Aorta (tissue), 5 donors: ENCODE measurements at places on chromosomes 11 and 22. TPM values are rescaled to one million over a fixed set of nuclear protein-coding genes. Genes with fewer than 3 reads are reported as not detected.
A peak's percentile ranks its signal among the peaks of the same experiment; 100 is the strongest.

DNA sequence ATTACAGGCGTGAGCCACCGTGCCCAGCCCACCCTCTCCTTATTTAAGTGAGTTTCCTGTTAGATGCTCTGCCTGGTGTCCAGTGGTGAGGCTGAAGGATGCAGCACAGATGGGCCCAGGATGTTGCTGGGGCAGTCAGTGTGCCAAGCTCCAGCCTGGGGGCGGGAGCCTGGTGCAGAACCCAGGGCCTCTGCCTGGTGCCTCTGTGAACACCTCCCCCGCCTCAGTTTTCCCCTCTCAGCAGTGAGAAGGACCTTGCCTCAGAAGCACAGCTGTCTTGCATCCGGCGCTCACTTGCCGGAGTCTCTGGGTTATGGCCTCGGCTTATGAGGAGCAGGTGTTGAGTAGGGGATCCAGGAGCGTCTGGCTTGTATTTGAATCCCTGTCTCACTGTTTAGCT lies 116.2 kb downstream of the KIAA1671 start:
- H3K27me3 ChIP-seq = no peaks in the 10 kb centered on the region
- no peak for DNase-seq
- H3K4me1 ChIP-seq = no peaks in the 10 kb centered on the region
- no peak overlapping the region for H3K4me3 ChIP-seq

GRCh38 chr11:45929486-45930030 lies 7.1 kb downstream of the LARGE2 start:
- no peak overlapping the region for H3K27ac ChIP-seq
- H3K36me3 ChIP-seq = peaks cover 1% of the 10 kb centered on the region
- peak; percentile 59 for DNase-seq

- H3K4me3 ChIP-seq = no peak overlapping the region
- H3K4me1 ChIP-seq = no peaks in the 10 kb centered on the region
- DNase-seq = no peak
- no peaks in the 10 kb centered on the region for H3K27me3 ChIP-seq
Measured at GRCh38 chr11:107157809-107158187, 139.5 kb upstream of the GUCY1A2 start.

GRCh38 chr22:43133401-43133800 lies 9.8 kb downstream of the MCAT start:
- H3K27ac ChIP-seq = no peak overlapping the region
- no peaks in the 10 kb centered on the region for H3K27me3 ChIP-seq
- DNase-seq = no peak
- H3K36me3 ChIP-seq = peaks cover 3% of the 10 kb centered on the region
- H3K4me1 ChIP-seq = peaks cover 3% of the 10 kb centered on the region

GRCh38 chr11:94185416-94186084 lies 56.9 kb downstream of the PANX1 start:
- peaks cover 11% of the 10 kb centered on the region for H3K36me3 ChIP-seq
- no peak for DNase-seq
- no peaks in the 10 kb centered on the region for H3K27me3 ChIP-seq
- no peak overlapping the region for H3K27ac ChIP-seq

DNA sequence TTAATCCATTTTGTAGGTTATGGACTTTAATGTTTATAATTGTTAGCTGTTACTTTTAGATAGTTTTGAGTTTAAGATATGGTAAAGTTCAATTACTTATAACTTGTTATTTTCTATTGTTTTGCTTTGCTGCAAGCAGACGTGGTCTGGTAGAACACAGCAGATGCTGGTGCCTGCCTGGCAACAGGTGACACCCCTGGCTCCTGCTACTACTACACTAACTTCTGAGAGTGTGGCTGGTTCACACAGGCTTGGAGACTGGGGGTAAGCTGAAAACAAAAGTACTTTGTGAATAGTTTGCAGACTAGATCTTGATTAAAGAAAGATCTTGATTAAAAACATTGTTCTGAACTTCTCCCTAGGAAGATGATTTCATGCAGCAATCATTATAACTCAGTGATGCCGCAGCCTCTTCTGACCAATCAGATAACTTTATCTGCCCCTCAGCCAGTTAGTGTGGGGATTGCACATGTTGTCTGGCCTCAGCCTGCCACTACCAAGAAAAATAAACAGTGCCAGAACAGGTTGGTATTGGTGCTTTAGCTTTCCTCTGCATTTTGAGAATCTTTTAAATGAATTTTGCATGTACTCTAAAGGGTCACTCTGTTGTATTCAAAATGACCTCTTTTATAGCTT lies 90.4 kb downstream of the HIPK3 start:
- H3K27me3 ChIP-seq = no peaks in the 10 kb centered on the region
- H3K4me3 ChIP-seq = no peak overlapping the region
- no peaks in the 10 kb centered on the region for H3K4me1 ChIP-seq
- no peak for DNase-seq
- H3K27ac ChIP-seq = no peak overlapping the region
- H3K36me3 ChIP-seq = peaks cover 12% of the 10 kb centered on the region

- DNase-seq = peak; percentile 70
- H3K27me3 ChIP-seq = no peaks in the 10 kb centered on the region
- no peak overlapping the region for H3K4me3 ChIP-seq
- H3K27ac ChIP-seq = no peak overlapping the region
- H3K36me3 ChIP-seq = no peaks in the 10 kb centered on the region
Measured at GRCh38 chr11:2582946-2583604, 116.7 kb downstream of the KCNQ1OT1 start.

- no peak for DNase-seq
- no peaks in the 10 kb centered on the region for H3K36me3 ChIP-seq
- H3K4me3 ChIP-seq = no peak overlapping the region
- H3K4me1 ChIP-seq = no peaks in the 10 kb centered on the region
Measured at GRCh38 chr22:39486951-39487825, 14.9 kb upstream of the MIEF1 start.

DNA sequence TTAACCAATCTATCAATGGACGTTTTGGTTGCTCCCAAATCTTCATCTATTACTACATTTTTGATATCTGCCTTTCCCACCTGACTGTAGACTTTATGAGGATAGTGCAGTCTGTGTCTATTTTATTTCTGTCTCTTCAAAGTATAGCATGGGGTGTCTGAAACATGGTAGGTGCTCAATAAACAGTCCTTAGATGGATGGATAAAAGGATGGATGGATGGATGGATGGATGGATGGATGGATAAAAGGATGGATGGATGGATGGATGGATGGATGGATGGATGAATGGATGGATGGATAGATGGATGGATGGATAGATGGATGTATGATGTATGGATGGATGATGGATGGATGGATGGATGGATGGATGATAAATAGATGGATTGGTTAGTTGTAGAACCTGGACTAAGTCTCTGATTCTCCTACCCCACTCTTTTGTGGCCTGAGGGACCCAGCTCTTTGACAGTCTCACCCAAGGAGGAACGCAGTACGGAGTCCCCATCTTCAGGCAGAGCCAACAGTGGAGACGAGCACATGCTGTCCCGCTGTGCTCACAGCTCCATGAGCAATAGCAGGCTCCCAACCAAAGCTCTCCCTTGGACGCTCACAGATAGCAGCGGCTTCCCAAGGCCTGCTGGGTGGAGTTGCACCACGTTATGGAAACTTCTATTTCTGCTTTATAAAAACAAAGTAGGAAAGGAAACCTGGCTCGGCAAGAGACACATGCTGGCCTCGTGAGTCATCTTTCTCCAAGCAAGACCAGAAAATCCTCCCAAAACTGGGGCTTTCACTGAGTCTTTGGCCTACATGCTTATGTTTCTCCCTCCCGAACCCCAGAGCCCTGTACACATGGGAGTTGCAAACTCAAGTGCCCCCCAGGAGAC lies 448.0 kb downstream of the MIAT start:
- H3K4me3 ChIP-seq = no peak overlapping the region
- no peaks in the 10 kb centered on the region for H3K27me3 ChIP-seq
- DNase-seq = peak; percentile 82
- peaks cover 8% of the 10 kb centered on the region for H3K4me1 ChIP-seq
- H3K27ac ChIP-seq = peak overlapping the region; percentile 97

DNA sequence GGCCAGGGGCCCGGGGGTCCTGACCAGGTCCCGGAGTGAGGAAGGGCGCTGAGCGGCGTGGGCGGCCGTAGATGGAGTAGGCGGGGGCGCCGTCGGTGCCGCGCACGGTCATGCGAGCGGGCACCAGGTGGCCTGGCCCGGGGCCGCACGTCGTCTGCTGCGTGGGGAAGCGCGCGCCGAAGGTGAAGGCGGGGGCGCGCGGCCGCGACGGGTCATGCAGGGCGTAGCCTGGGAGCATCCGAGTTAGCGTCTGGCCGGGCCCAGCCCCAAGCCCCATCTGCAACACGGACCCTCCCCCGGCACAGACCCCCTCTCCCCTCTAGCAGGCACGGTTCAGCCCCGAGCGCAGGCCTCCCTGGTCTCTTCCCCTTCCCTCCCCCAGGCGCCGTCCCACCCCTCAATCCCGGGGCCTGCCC lies 1.7 kb upstream of the TYMP start:
- no peaks in the 10 kb centered on the region for H3K27me3 ChIP-seq
- H3K4me1 ChIP-seq = no peaks in the 10 kb centered on the region
- H3K36me3 ChIP-seq = no peaks in the 10 kb centered on the region
- peak overlapping the region; percentile 18 for H3K4me3 ChIP-seq
- peak; percentile 86 for DNase-seq

GRCh38 chr11:36333897-36334296 lies 37.8 kb downstream of the PRR5L start:
- H3K4me1 ChIP-seq = no peaks in the 10 kb centered on the region
- no peak overlapping the region for H3K27ac ChIP-seq
- DNase-seq = no peak

MPZL2 gene
- total RNA-seq = 63.2 TPM

LMO2 gene
- 51.7 TPM for total RNA-seq

VSIG2 gene
- 3.8 TPM for total RNA-seq

NAT10 gene
- 33.6 TPM for total RNA-seq

OLFML1 gene
- total RNA-seq = 41.0 TPM

SCN2B gene
- total RNA-seq = not detected

SELENOM gene
- 368 TPM for total RNA-seq

GNAZ gene
- total RNA-seq = 5.8 TPM

P2RY6 gene
- 6.1 TPM for total RNA-seq
